ENCODE measurements at places on chromosomes 2 and 18.
A peak's percentile ranks its signal among the peaks of the same experiment; 100 is the strongest.

DNA sequence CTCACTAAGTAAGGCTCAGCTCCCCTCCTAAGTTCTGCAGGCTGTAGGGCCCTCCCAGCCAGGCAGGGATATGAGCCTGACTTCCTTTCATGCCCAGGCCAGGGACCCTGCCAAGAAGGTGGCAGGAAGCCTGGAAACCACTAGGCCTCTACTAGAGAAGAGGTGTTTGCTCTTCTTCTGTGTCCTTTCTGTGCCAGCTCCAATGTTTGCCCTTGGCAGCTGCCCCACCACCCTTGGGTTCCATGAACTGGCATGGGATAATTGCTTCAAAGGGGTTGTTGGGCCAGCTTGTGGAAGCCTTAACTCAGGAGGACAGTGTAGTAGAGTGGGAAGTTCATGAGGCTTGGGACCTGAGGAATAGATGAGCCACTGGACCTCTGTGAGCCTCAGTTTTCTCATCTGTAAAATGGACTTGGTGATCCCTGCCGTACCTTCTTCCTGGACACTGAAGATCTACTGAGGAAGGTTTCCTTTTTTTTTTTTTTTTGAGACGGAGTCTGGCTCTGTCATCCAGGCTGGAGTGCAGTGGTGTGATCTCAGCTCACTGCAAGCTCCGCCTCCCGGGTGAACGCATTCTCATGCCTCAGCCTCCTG is 3.9 kb downstream of the SLC35F6 start:
- DNase-seq, result no peak

- DNase-seq, result peak; percentile 79
Measured at GRCh38 chr2:106193977-106194778, at the start of gene UXS1. Gene UXS1, minus strand, starts transcription at chr2:106194301. Its CDS starts 60 bp downstream, at chr2:106194241.

DNA sequence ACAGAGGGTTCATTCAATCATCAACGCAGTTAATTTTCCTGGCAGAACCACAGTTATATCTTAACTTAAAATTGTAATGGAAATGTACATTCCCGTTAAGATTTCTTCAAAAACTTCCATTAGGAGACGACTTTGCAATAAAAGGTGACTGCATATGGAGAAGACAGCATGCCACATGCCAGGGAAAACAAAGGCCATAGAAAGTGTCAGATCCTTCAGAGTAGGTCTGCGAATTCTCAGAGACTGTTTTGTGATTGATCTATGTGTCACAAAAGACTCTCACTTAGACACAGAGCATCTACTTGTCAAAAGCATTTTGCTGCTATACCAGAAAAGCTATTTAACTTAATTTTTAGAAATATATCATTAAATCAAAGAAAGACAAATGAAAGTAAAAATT is 274.6 kb downstream of the DPP10 start:
- no peak for DNase-seq

DNA sequence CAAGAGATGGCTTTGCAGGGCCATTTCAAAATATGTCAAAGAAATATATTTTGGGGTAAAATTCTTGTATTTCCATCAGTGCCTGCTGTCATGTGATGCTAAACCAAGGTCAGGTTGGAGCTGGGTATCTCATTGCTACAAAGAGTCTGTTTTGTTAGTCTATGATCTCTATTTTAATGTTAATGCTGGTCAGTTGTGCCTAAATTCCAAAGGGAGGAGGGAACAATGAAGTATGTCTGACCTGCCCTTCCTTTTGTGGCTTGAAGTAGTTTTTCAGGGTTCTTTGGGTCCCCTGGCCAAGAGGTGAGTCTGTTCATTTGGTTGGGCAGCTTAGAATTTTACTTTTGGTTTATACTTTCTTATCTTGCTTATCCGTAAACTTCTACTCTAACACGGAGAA is 61.6 kb upstream of the DYNAP start:
- no peak for DNase-seq

GRCh38 chr2:223027442-223027841 is 24.5 kb upstream of the KCNE4 start:
- peak; percentile 48 for DNase-seq

GRCh38 chr18:26476697-26477096 is 71.7 kb downstream of the KCTD1 start:
- no peak for DNase-seq

DNA sequence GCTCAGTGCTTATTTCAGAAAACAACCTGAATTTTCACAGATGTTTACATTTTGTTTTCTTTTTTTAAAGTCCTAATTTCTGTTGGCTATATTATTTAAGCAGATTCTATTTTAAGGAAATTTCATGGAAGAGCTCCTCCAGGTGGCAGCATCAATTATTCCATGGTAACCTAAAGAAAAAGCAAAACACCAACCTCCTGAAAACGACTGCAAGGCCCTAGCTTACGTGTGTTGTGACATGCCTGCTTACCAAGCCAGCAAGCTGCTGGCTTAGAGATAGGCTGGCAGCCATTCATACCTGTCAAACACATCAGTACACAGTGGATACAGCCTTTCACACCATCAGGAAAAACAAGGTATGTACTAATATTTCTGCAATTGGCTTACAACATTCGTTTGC is 64.9 kb downstream of the LPIN2 start:
- DNase-seq, result no peak

GRCh38 chr2:186592137-186592875 is 2.5 kb downstream of the ITGAV start:
- no peak for DNase-seq

DNA sequence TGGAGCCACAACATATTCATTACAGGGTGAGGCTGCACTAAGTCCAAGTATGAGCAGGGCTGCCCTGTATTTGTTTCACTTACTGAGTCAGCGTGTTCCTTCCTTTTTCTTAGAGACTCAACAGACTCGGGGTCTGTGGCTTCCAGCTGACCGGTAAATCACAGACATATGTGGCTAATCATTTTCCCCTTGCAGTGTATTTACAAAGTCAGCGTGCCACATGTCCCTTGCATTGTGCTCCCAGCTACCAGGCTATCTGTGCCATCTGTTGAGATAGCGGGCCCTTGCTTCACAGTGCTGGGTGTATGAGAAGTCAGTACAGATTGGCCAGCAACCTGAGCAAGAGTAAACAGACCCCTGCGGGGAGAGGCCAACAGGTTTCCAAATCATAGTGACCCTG is 254.3 kb downstream of the LRRTM1 start:
- DNase-seq, result no peak

- DNase-seq, result no peak
Measured at GRCh38 chr2:223835701-223836532, 1.5 kb downstream of the AP1S3 start.

DNA sequence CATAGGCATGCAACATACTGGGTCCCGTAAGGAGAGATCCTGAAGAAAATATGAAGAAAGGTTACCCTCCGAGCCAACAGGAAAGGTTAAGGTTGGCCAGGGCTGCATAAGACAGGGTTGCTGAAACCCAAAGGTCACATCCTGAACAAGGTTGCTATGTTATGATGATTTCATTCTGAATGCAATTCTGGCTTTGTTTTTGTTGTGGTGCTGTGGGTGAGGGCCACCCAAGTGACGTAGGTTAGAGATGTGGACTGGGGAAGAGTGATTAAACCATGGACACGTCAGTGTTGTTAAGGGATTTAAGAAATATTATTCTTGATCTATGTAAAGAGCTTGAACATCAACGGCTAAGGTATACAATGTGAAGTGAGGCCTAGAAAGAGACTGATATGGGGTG is 60.0 kb downstream of the ZEB2 start:
- no peak for DNase-seq

GRCh38 chr18:63258749-63259566 is 60.6 kb downstream of the BCL2 start:
- DNase-seq, result no peak

DNA sequence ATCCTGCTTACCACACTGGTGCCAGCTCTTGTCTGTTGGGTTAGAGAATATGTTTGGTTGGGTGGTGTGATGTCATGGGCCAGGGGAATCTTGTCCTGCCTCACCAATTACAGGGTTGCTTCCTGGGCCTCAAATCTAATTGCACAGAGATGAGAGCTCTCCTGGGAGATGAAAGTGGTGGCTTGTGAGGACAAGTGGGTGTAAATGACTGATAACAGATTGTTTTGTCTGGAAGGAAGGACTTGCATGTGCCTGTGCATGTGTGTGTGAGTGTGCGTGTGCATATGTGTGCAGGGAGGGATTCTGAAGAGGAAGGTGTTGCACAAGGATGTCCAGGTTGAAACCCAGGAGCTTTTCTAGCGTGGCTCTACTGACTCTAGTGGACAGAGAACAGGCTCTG is 271.9 kb downstream of the LOXHD1 start:
- no peak for DNase-seq

- no peak for DNase-seq
Measured at GRCh38 chr2:100064165-100064564, 78.2 kb downstream of the AFF3 start.

GRCh38 chr2:71385012-71385411 is 53.4 kb downstream of the ZNF638 start:
- peak; percentile 18 for DNase-seq

DNA sequence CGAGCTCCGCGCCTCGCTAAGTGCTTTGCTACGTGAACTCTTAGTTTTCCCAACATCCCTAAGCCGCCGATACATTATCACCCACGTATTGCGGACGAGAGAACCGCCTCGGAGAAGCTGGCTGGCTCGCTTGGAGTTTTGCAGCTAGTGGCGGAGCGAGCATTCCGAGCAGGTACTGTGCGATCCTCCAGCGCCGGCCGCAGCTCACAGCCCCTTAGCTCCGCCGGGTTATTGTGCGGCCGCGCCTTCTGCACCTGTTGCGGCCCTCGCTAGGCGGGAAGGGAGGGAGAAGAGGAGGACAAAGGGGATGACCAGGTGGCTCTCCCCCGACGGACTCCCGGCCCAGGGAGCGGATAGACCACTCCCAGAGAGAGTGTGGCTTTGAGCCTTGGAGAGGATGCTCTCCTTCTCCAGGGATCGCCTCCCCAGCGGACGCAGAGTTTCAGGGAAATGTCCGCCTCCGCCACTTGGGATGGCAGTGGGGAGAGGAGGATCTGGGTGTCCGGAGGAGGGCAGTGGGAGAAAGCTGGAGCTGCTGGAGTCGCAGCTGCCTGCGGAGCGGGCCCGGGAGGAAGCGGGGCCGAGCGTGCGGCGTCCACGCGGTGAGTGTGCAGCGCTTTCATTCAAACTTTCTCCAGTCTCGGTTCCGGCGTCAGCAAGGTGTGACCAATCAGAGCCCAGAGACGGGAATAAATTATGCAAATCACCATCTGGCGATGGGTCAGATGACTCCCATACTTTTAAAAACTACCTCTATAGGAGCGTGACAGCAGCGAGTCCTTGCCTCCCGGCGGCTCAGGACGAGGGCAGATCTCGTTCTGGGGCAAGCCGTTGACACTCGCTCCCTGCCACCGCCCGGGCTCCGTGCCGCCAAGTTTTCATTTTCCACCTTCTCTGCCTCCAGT is at the start of gene LIPG:
Gene LIPG, plus strand, starts transcription at position 769 of the 905 bp plus-strand sequence. CDS start 252 bp downstream, outside the sequence.
- DNase-seq, result no peak

DNA sequence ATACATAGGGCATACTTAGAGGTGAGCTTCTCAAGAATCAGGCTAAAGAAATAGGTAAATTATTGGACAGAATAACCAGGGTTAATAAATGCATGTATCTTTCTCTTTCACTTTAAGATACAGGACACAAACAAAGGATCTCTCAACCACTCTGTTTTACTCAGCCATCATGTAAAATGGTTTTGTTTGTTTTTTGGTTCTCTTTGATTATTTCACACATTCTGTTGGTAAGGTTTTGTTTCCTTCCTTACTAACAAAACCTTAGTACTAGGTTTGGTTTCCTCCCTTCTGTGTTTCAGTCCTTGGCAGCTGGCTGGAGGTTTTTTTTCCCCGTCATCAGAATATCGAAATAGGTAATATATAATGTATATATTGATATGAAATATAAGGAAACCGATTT is 1506.8 kb upstream of the TMEFF2 start:
- DNase-seq, result no peak

DNA sequence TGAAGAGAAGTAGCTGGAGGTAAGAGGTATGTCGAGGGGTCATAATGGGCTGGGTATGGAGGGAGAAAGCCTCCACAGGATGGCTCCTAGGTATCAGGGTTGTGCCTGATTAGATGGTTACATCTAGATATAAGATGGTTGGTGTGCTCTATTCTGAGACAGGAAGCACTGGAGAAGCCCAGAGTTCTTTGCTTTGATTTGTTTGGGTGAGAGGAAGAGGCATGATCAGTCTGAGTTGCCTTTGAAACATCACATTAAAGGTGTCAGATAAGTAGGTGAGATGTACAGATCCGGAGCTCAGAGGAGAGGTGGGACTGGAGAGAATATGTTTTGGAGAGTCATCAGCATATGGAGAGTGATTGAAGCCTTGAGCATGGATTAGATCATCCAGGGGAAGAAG is 74.1 kb downstream of the KLHL29 start:
- no peak for DNase-seq

DNA sequence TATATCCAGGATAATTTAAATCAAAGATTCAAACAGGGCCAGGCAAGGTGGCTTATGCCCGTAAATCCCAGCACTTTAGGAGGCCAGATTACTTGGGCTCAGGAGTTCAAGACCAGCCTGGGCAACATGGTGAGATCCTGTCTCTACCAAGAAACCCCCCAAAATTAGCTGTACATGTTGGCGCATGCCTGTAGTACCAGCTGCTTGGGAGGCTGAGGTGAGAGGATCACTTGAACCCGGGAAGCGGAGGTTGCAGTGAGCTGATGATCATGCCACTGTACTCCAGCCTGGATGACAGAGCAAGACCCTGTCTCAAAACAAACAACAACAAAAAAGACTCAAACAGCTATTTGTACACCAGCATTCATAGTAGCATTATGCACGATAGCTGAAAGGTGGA is 9.2 kb downstream of the RAB10 start:
- DNase-seq, result no peak

GRCh38 chr2:231571661-231572191 is 20.9 kb upstream of the TEX44 start:
- DNase-seq, result no peak

GRCh38 chr2:241064008-241064801 is 37.9 kb downstream of the MTERF4 start:
- DNase-seq, result no peak

DNA sequence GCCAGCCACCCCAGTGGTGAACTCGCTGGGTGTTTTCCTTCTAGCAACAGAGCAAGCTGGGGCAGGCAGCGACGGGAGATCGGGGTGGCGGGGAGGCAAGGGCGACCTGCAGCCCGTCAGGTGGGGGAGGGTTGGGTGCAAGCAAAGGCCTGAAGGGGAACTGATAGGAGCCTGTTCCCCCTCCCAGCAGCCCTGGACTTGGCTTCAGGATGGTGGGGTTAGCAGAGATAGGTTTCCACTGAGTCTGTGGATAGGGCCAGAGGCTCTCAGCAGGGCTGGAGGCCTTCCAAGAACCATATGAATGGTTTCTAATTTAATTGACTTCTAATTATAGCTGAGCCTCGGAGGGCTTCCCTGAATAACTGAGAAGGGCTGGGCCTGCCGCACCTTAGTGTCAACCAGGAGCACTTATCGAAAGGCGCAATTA is 55.3 kb downstream of the EDAR start:
- no peak for DNase-seq
